Kidney (tissue), 22 donors: ENCODE measurements at places on chromosomes 3 and 15. TPM values are rescaled to one million over a fixed set of nuclear protein-coding genes. Genes with fewer than 3 reads are reported as not detected.
A peak's percentile ranks its signal among the peaks of the same experiment; 100 is the strongest.

GRCh38 chr3:63950698-63951097, 38.5 kb upstream of the SCAANT1 start:
- DNase-seq, result no peak
- H3K27ac ChIP-seq, result no peak overlapping the region
- no peaks in the 10 kb centered on the region for H3K36me3 ChIP-seq
- H3K4me1 ChIP-seq, result peaks cover 8% of the 10 kb centered on the region
- H3K4me3 ChIP-seq, result no peak overlapping the region

DNA sequence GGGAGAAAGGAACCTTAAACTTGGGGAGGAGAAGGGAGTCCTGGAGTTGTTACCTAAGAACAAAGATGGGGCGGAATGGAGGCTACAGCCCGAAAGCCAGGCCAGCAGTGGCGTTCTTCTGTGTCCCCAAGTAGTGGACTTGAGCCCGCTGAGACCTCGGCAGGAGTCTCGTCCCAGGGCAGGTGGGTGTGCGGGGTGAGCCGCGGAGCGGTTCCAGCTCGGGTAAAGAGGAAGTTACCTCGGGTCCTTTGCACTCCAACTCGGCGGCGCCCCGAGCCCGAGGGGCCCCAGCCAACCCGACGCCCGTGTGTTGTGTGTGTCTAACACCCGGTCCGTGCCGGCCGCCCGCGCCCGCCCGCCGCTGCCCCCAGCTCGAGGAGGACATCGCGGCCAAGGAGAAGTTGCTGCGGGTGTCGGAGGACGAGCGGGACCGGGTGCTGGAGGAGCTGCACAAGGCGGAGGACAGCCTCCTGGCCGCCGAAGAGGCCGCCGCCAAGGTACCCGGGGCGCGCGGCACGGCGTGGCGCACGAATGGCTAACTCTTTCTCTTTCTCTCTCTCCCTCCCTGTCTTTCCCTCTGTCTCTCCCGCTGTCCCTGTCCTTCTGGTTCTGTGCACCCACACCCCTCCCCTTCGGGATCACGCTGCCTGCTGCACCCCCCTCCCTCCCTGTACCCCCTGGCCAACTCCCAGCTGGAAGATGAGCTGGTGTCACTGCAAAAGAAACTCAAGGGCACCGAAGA, 959 bp downstream of the TPM1 start:
- peaks cover 3% of the 10 kb centered on the region for H3K36me3 ChIP-seq
- no peaks in the 10 kb centered on the region for H3K27me3 ChIP-seq
- H3K4me1 ChIP-seq, result no peaks in the 10 kb centered on the region
- peak overlapping the region; percentile 51 for H3K4me3 ChIP-seq

- no peaks in the 10 kb centered on the region for H3K27me3 ChIP-seq
- no peak for DNase-seq
- H3K36me3 ChIP-seq, result no peaks in the 10 kb centered on the region
- H3K4me3 ChIP-seq, result no peak overlapping the region
- no peak overlapping the region for H3K27ac ChIP-seq
Measured at GRCh38 chr3:114877378-114878113, 269.5 kb downstream of the ZBTB20 start.

- H3K27ac ChIP-seq, result no peak overlapping the region
- no peaks in the 10 kb centered on the region for H3K4me1 ChIP-seq
- H3K4me3 ChIP-seq, result no peak overlapping the region
- H3K36me3 ChIP-seq, result no peaks in the 10 kb centered on the region
- no peaks in the 10 kb centered on the region for H3K27me3 ChIP-seq
Measured at GRCh38 chr3:127221037-127221436, 28.1 kb downstream of the PRR23E start.

DNA sequence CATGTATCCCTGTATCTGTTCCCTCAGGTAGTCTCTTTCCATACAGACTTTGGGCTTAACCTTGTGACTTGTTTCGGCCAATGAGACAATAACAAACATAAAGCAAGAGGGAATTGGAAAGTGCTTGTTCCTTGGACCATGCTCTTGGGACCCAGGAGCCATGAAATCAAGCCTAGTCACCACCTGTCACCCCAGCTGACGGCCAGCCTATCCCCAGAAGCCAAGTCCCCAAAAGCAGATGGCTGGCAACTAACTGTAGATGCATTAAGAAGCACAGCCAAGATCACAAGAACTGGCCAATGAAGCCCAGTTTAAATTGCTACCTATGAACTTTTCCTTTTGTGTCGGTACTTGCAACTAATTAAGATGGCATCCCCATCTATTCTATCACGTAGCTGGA, 822.0 kb downstream of the CADM2 start:
- no peaks in the 10 kb centered on the region for H3K36me3 ChIP-seq
- DNase-seq, result no peak
- H3K4me1 ChIP-seq, result no peaks in the 10 kb centered on the region
- H3K27ac ChIP-seq, result no peak overlapping the region
- no peak overlapping the region for H3K4me3 ChIP-seq

- H3K4me3 ChIP-seq, result no peak overlapping the region
- H3K27me3 ChIP-seq, result peaks cover 3% of the 10 kb centered on the region
- H3K27ac ChIP-seq, result no peak overlapping the region
Measured at GRCh38 chr15:68427366-68427765, 4.6 kb downstream of the ITGA11 start.

DNA sequence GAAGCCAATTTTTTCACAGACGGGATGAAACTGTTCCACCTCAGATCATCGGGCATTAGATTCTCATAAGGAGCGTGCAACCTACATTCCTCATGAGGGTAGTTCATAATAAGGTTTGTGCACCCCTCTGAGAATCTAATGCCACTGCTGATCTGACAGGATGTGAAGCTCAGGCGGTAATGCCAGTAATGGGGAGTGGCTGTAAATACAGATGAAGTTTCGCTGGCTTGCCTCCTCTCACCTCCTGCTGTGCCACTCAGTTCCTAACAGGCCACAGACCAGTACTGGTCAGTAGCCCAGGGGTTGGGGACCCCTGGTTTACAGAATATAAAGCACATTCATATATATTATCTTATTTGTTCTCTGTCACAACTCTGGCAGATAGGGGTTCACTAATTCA, 2.1 kb upstream of the LIMD1 start:
- no peak for DNase-seq
- no peaks in the 10 kb centered on the region for H3K27me3 ChIP-seq
- no peaks in the 10 kb centered on the region for H3K36me3 ChIP-seq
- H3K27ac ChIP-seq, result no peak overlapping the region
- no peak overlapping the region for H3K4me3 ChIP-seq
- H3K4me1 ChIP-seq, result no peaks in the 10 kb centered on the region

DNA sequence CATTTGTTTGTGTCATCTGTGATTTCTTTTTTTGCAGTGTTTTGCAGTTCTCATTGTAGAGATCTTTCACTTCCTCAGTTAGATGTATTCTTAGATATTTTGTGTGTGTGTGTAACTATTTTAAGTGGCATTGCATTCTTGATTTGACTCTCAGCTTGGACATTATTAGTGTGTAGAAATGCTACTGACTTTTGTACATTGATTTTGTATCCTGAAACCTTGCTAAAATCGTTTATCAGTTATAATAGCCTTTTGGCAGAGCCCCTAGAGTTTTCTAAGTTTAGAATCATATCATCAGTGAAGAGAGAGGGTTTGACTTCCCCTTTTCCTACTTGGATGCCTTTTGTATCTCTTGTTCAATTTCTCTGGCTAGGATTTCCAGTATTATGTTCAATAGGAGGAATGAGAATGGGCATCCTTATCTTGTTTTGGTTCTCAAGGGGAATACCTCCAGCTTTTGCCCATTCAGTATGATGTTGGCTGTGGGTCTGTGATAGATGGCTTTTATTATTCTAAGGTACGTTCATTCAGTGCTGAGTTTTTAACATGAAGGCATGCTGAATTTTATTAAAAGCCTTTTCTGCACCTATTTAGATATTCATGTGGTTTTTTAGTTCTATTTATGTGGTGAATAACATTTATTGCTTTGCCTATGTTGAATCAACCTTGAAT, 211.7 kb downstream of the MBNL1 start:
- no peak for DNase-seq
- H3K36me3 ChIP-seq, result no peaks in the 10 kb centered on the region
- no peak overlapping the region for H3K4me3 ChIP-seq
- H3K27me3 ChIP-seq, result no peaks in the 10 kb centered on the region
- H3K4me1 ChIP-seq, result no peaks in the 10 kb centered on the region

GRCh38 chr3:155420406-155420805, 126.9 kb upstream of the STRIT1 start:
- no peak overlapping the region for H3K4me3 ChIP-seq
- no peaks in the 10 kb centered on the region for H3K4me1 ChIP-seq
- H3K27ac ChIP-seq, result no peak overlapping the region
- H3K27me3 ChIP-seq, result no peaks in the 10 kb centered on the region

DNA sequence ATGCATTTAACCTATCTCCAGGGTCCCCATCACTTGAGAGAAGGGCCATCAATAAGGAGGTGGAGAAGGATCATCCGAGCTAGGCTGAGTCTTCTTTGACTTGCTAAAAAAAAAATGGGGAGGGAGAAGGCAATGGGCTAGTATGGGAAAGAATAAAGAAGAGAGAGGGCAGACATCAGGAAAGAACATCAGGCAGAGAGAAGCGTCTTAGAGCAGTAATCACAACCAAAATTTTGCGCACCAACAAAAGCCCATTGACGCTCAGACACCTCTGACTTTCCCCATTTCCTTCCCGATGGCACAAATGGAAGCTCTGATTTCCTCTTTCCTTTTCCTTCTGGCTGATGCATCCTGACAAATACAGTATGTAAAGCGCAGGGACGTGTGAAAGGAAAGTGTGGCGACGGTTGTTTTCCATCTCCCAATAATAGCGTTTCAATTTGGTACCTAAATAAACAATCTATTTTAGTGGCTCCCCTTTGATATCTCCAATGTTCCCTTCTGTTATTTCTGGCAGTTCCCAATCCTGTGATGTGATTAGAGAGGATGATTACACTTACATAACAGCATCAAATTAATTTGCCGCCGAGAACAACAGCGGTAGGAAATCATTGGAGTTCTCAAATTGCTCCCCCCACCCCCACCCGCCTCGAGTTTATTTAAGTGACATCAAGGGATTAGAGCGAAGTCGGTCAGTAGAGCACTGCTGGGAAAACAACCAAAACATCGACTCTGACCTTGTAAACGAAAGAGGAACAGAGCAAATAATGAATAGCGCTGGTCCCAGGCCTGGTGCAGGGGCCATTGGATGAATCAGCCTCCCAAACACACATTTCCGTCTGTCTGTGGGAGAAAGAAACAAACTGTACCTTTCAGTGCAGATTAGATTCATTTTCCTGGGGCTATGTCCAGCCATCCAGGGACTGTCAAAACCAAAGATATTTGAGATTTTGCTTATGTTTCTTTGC, 273.3 kb upstream of the ICE2 start:
- H3K27me3 ChIP-seq, result no peaks in the 10 kb centered on the region
- no peaks in the 10 kb centered on the region for H3K36me3 ChIP-seq
- peaks cover 3% of the 10 kb centered on the region for H3K4me1 ChIP-seq
- no peak overlapping the region for H3K4me3 ChIP-seq
- no peak overlapping the region for H3K27ac ChIP-seq

- H3K36me3 ChIP-seq, result no peaks in the 10 kb centered on the region
- H3K27me3 ChIP-seq, result no peaks in the 10 kb centered on the region
- DNase-seq, result no peak
- H3K4me3 ChIP-seq, result no peak overlapping the region
- H3K4me1 ChIP-seq, result no peaks in the 10 kb centered on the region
Measured at GRCh38 chr15:77759896-77760592, 127.3 kb upstream of the LINGO1 start.

DNA sequence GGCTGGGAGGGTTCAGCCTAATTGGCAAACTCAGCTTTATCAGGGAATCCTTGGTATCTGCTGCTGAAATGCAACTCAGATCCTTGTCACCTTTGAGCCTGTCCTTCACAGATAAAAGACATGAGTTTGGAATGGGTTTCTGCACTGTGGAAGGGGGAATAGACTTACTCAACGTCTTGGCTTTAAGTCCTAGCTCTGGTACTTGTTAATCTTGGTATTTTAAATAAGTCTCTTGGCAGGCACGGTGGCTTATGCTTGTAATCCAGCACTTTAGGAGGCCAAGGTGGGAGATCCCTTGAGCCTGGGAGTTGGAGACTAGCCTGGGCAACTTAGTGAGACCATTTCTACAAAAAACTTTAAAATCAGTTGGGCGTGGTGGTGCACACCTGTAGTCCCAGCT, 55.1 kb upstream of the ATOSA start:
- DNase-seq, result no peak
- no peak overlapping the region for H3K27ac ChIP-seq
- H3K4me1 ChIP-seq, result no peaks in the 10 kb centered on the region
- H3K27me3 ChIP-seq, result no peaks in the 10 kb centered on the region

DNA sequence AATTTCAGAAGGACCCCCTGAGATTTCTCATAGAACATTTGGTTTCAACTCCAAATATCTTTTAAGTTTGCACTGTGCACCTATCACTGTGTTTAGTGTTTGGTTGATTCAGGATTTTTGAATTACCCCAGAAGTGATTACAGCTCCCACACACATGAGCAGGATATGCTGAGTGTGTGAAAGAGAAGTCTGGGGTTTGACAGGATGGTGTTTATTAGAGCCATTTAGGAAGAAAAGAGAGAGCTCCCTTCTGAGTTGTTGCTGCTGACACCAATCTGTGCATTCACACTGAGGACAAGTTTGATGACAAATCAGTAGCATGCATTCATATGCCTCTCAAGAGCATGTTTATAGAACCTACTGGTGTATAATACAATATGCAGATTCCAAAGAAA, 118.1 kb downstream of the RPL22L1 start:
- no peaks in the 10 kb centered on the region for H3K27me3 ChIP-seq
- no peak overlapping the region for H3K4me3 ChIP-seq
- peaks cover 3% of the 10 kb centered on the region for H3K4me1 ChIP-seq
- no peaks in the 10 kb centered on the region for H3K36me3 ChIP-seq
- no peak for DNase-seq

GRCh38 chr15:74132681-74133651, 2.6 kb downstream of the ISLR2 start:
- peaks cover 49% of the 10 kb centered on the region for H3K27me3 ChIP-seq
- H3K4me1 ChIP-seq, result no peaks in the 10 kb centered on the region
- no peaks in the 10 kb centered on the region for H3K36me3 ChIP-seq
- H3K4me3 ChIP-seq, result no peak overlapping the region
- no peak overlapping the region for H3K27ac ChIP-seq
- DNase-seq, result peak; percentile 56

GRCh38 chr15:98983334-98983733, 24.3 kb downstream of the PGPEP1L start:
- DNase-seq, result no peak
- H3K4me3 ChIP-seq, result no peak overlapping the region
- H3K4me1 ChIP-seq, result no peaks in the 10 kb centered on the region
- H3K36me3 ChIP-seq, result no peaks in the 10 kb centered on the region

The NR1I2 gene
- 0.38 TPM for total RNA-seq

The GPR27 gene
- total RNA-seq, result 17.9 TPM

The DGKG gene
- total RNA-seq, result 11.4 TPM

The C3orf20 gene
- total RNA-seq, result 0.16 TPM

The ASB14 gene
- total RNA-seq, result not detected

The LTK gene
- total RNA-seq, result 0.91 TPM

The SLC35G2 gene
- total RNA-seq, result 5.4 TPM

The UROC1 gene
- not detected for total RNA-seq

The DLEC1 gene
- total RNA-seq, result 3.3 TPM

The SPINT1 gene
- 114 TPM for total RNA-seq

The TLR9 gene
- total RNA-seq, result 0.94 TPM

The ATR gene
- 31.8 TPM for total RNA-seq

The LTF gene
- 1,823 TPM for total RNA-seq

The ARGFX gene
- total RNA-seq, result not detected

The PLA2G4D gene
- total RNA-seq, result not detected

The NOX5 gene
- total RNA-seq, result 0.60 TPM
